Activated T-cell treated with anti-CD3 and anti-CD28 coated beads, Interleukin-2, amount 50 U/mL, for 24 hours (primary cell): ENCODE measurements at places on chromosomes 16 and 17.

- DNase-seq, result no peak
Measured at GRCh38 chr17:28216052-28216451, 102.9 kb upstream of the TMEM97 start.

- no peak for DNase-seq
Measured at GRCh38 chr17:81127133-81127455, 38.2 kb upstream of the PVALEF start.

DNA sequence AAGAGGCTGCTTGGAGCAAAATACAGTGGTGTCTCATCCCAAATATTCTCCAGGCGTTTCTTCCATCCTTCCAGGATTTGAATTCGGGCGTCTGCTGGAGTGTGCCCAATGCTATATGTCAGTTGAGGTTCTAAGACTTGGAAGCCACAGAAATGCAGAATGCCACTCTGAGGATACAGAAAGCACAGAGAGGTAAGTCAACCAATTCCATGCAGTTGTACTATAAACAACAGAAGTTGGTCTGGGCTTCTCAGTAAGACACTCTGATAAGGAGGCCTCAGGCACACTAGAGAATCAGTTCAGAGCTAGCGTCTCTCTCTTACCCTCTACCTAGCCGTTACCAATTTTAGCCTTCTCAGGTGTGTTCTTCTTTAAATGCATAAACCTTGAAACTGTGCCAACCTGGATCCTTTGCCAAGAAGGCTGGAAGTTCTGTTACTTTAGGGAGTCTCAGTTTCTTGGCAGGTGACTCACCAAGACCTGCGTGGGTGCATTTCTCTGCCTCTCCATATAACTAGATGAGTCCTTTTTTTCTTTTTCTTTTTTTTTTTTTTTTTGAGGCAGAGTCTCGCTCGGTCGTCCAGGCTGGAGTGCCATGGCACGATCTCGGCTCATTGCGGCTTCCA is 15.1 kb downstream of the NQO1 start:
- DNase-seq, result no peak

DNA sequence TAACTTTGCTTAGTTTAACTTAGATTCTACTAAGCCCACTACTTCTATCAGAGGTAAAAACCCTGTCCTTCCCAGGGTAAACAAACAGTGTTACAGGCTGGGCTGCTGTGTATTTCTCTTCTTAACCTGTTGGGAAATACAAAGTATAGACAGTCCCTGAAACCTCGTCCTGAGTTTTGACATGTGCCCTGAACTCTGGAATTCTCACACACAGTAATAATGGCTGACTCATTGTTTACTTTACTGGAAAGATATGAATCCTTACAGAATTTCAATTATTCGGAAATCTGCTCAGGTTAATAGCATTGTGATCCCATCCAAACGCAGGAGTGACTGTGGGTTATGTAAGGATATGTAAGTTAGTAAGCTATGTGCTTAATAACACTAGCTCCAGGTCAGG is 199.1 kb downstream of the TMEM114 start:
- DNase-seq, result no peak

- DNase-seq, result no peak
Measured at GRCh38 chr17:47804461-47804860, 17.1 kb downstream of the OSBPL7 start.

GRCh38 chr16:79363484-79363883 is 237.1 kb downstream of the MAF start:
- DNase-seq, result no peak

DNA sequence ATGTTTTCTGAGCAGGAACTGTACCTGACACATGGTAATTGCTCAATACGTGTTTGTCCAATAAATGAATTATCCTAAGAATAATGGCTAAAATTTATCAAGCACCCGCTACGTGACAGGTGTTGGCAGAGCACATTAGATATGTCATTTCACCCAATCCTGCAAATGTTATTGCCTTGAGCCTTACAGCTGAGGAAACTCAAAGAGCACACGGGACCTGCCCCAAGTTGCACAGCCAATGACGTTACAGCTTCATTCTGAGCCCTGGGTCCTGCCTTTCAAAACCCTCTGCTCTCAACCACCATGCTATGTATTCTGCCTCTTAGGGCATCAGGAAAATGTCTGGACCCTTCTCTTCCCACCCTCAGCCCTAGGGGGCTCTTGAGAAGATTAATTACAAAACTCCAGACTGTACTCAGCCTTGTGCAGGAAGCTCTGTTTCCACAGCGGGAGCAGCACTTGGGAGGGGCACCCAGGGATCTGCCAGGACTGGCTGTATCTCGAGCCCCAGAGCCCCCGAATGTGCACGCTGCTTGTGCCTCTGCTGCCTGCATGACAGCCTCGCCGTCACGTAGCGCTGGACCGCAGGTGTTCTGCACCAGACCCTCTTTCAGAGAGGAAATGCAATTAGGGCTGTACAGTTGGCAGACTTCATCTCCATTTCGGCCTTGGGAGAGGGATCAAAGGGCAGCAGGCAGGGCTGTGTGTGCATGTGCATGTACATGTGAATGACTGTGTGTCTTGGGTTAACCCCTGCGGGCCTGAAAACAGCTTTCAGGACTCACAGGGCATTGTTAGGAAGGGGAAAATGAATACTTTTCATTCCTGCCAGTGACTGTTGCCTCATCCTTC is 71.6 kb downstream of the GPR139 start:
- DNase-seq, result no peak

- no peak for DNase-seq
Measured at GRCh38 chr17:48609759-48610281, 997 bp downstream of the HOXB7 start.

- no peak for DNase-seq
Measured at GRCh38 chr16:49620158-49620868, 235.6 kb downstream of the ZNF423 start.

GRCh38 chr16:66551788-66552285 is 539 bp upstream of the CKLF start:
- DNase-seq, result no peak

DNA sequence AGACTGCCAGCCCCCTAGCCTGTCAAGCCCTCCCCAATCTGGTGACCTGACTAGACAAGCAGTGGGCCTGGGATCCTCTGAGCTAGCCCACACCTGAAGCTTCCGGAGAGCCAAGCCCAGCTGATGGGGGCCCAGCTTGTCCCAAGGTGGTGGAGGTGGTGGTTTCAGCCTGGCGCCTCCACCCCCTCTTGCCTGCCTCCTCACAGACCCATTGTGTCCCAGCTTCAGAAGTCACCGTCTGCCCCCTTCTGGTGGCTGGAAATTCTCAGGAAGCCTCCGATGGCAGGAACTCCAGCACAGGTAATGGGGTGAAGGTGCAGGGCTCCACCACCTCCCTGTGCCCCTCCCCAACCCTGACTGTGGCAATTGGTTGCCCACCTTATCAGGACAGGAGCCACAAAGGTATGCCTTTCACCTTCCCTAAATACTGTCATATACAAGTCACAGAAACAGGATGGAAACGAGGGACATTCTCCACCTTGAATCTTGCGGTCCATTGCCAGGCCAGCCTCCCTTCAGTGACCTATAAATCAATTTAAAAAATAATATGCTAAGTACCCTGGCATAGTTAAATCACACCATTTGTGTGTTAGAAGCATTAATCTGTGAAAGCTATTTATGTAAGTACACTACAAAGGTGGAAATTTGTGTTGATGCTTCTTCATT is 66.0 kb upstream of the ZNF423 start:
- DNase-seq, result peak; percentile 51

DNA sequence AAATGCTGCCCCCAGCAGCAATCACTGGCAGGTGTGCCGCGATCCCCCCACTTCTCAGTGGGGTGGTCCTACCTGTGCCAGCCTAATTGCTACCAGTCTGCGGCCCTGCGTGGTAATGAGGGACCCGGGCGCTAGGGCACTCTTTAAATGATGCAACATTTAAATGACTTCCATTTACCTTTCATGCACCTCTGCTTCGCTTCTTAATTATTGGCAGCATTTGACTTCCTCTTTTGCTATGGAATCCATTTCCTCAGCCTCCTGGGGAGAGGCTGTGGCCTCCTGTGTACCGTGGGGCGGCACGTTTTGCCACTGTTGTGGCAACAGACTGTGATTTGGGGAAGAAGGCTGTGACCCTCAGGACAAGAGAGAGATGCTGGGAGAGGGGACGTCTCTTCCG is 86.1 kb downstream of the RPA1 start:
- DNase-seq, result no peak

DNA sequence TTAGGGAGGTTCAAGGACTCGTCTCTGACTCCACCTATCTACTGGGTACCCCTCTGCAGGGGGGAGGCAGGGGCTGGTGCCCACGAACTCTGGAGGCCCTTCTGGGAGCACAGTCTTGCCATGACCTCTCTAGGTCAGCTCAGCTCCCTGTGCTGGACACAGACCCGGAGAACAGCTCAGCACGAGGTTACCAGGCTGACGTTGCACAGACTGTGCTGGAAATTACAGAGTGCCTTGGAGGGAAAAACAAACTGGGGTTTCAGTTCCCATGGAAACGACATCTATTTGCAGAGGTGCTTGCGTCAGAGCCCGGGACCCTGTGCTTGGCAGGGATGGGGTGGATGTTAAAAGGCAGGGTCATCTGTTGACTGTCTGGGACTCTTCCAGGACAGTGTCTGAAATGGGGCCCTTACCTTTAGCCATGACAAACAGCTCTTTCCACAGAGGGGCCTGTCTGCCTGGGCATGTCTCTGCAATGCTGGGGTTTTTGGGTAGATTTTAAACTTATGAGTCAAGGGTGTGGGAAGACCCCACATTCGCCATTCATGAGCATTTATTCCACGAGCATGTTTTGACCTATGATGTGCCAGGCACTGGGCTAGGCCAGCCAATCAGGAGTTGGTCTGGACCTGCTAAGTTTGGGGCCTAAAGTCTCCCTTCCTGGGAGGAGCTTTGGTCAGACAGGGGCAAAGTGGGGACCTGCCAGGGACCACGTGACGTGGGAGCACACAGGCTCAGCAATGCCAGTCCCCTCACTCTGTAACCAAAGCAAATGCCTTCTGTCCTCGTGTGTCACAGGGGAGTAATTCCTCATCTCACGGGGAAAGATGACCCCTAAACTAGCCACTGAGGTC is 22.5 kb downstream of the CCR7 start:
- peak; percentile 74 for DNase-seq

- DNase-seq, result peak; percentile 85
Measured at GRCh38 chr17:7296189-7296861, 1.9 kb upstream of the YBX2 start.

DNA sequence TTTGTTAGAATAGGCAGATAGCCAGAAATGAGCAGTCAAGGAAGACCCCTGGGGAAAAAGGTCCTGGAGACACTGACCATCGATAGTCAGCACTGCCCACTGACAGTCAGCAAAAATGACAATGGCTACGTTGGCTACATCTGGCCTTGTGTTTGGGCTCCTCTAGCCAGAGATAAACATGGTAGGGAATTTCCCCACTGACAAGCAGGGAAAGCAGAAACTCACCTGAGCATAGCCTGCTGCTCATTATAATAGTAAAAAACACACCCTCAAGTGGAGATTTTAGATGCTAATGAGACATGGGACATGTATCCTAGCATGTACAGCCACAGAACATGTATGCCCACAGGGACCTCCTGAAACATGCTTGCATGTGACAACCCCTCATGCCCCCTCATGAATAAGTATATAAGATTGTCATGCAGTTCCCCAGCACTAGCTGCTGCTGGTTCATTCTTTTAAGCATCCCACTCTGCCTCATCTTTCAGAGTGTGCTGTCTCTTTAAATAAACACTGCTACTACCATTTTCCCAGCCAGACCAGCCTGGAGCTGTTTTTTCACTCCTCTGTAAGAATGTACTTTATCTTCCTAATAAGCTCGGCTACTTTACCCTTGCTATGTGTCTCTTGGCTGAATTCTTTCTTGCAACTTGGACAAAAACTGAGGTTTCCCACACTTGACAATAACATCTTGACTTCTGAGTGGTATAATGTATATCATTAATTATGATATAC is 550.1 kb upstream of the CDH8 start:
- no peak for DNase-seq

DNA sequence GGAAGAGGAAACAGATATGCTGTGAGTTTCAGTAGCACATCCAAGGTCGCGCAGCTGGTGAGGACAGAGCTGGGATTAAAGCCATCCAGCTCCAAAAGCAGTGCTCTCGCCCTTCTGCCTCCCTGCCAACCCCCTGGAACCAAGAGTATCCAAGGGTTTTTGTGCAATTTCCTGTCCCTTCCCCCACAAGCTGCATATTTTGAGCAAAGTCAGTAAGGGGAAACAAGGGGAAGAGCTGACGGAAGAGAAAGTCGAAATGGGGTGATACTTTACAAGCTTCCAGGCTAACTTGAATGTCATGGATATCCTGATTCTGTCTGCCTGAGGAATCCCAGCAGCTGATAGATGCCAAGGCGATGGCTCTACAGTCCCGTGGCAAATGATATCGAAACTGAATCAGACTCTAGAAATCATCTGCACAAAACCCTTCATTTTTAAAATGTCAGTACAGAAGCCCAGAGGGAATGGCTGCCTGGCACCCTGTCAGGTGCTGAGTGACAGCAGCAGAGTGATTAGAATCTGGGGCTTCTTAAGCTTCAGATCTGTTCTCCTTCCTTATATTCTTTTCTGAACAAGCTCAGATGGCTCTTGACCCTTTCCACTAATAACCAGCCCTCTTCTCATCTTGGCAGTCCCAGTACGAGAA is 42.9 kb upstream of the TEKT3 start:
- DNase-seq, result no peak

- DNase-seq, result no peak
Measured at GRCh38 chr17:41793784-41794539, 7.5 kb upstream of the JUP start.

DNA sequence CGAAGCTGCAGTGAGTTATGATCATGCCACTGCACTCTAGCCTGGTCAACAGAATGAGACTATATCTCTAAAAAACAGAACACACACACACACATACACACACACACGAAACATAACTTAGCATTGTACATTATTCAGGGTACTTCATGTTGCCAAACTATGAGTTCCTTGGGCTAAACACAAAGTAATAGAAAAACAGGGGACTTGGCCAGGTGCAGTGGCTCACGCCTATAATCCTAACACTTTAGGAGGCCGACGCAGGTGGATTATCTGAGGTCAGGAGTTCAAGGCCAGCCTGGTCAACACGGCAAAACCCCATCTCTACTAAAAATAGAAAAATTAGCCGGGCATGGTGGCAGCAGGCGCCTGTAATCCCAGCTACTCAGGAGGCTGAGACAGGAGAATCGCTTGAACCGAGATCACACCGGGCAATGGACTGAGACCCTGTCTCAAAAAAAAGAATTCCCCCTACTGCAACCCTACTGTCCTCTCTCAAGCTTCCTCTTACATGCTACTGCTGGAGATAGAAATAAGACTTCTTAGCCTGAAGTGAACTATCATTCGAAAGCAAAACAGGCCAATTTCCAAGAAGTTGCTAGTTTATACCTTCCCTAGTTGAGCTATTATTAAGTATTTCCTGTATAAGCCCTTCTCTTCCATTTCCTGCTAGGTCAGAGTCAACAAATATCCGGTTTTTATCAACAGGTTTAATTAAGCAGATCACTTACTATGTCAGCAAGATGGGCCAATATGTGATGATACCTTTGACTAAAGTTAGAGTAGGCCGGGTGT is 7.2 kb downstream of the LSM12 start:
- no peak for DNase-seq

DNA sequence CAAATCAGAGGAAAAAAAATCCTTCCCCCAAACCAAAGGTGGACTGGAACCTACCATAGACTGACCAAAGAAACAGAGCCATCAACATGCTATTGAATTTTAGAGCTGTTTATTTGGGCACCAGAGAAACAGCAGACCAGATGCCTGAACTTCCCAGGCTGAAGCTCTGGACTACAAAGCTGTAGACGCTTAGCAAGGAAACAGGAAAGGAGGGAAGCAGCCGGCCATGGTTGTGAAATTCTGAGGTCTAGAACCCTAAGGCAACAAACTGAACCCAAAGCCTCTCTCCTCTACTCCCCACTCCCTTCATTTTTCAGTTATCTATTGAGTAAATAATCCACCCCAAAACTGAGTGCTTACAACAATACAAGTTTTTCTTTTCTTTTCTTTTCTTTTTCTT is 45.4 kb upstream of the MEIOC start:
- no peak for DNase-seq
